Effector CD8-positive, alpha-beta T cell (primary cell): ENCODE measurements at places on chromosomes 13 and 19.

DNA sequence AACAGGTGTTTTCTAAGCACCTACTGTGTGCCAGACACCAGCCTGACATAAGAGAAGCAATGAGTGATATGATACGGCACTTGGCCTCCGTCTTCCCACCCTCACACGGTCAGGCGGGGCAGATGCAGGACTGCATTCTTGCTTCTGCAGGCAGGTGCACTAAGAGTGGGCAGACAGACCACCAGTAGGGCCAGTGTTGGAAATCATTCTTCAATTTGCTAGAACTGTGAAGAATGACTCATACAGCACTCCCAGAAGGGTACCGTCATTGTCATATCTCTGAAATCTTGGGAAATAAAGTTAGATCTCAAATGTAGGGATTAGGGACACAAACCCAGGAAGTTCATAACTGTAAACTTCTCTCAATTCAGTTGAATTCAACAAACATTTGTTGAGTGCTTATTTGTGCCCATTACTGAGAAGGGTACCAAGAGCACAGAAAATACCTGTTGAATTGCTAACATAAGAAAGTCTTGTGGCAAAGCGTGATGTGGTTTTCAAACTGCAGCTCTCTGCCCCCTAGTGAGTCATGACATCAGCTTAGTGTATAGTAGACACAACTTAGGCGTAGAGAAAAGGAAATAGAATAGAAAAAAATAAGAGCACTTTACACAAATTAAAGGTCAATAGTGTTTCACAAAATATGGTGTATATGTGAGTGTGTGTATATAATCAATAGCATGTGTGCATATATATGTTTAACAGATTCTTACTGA is 76.1 kb downstream of the TEX26 start:
- DNase-seq, result no peak

- DNase-seq, result no peak
These were observed 9.9 kb downstream of the LYL1 start for GRCh38 chr19:13092606-13093235.

DNA sequence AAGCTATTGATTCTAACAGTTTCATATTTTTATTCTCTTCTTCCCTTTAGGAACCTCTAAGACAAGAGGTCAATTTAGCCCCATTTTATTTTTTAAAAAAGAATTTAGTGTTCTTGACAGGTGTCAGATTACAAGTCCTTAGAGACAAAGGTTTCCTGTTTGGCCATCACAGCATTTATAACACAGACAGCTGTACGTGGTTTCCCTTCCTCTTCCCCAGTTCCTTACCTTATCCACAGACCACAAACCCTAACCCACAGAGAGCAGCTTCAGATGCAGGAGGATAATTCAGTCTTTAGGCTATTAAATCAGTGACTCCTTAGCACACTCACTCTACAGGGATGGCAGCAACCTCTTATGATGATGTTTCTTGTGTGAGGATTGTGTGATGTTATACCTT is 1210.1 kb downstream of the DIAPH3 start:
- DNase-seq, result no peak

GRCh38 chr13:97282705-97283104 is 60.6 kb downstream of the MBNL2 start:
- DNase-seq, result no peak

- no peak for DNase-seq
These were observed 1.3 kb downstream of the SELENOV start for GRCh38 chr19:39516270-39516669.

DNA sequence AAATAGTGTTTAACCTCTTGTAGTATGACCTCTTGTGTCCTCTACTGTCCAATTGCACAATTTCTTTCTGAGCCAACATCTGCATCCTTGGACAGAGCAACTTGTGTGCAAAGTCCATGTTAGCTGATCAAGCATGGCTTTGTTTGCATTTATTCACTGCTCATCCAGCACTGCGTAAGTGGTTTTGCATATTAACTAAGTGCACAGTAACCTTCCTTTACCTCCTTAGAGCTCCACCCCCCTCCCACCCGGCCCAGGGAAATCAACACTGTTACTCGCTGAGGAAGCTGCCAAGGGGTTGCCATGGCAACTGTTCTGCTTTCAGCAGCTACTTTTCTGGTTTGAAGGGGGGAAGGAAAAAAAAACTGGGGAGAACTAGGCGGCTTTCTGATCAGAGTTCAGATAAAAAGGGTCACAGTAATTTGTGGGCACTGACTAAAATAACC is 153.5 kb upstream of the KLF12 start:
- peak; percentile 77 for DNase-seq

GRCh38 chr19:43784241-43784980 is 3.6 kb upstream of the KCNN4 start:
- DNase-seq, result peak; percentile 15
